MCF 10A (cell line): ENCODE measurements at places on chromosomes 7 and 10. TPM values are rescaled to one million over a fixed set of nuclear protein-coding genes. Genes with fewer than 3 reads are reported as not detected.

Gene FAM107B
- 32.1 and 41.3 TPM in 2 replicates for total RNA-seq

Gene FAM131B
- 0.19 and 0.25 TPM in 2 replicates for total RNA-seq

Gene DLX5
- total RNA-seq: not detected in 2 replicates

Gene NODAL
- total RNA-seq: not detected in 2 replicates

Gene POMZP3
- total RNA-seq: 8.9 and 10.6 TPM in 2 replicates

Gene SRI
- total RNA-seq: 80.0 and 110 TPM in 2 replicates

Gene INA
- not detected in 2 replicates for total RNA-seq

Gene AQP1
- total RNA-seq: 0.71 TPM in 1 of 2 replicates, not detected in the other

Gene COL26A1
- not detected in 2 replicates for total RNA-seq

Gene DOCK4
- total RNA-seq: 28.0 and 31.4 TPM in 2 replicates

Gene ADAM12
- total RNA-seq: 2.2 and 3.1 TPM in 2 replicates

Gene GARIN1A
- total RNA-seq: 2.3 and 5.9 TPM in 2 replicates

Gene LIPM
- total RNA-seq: not detected in 2 replicates

Gene CUL2
- total RNA-seq: 30.7 and 30.9 TPM in 2 replicates

Gene GIMAP4
- total RNA-seq: not detected in 2 replicates

Gene CPA4
- 1.8 and 4.3 TPM in 2 replicates for total RNA-seq

Gene WNT8B
- not detected in 2 replicates for total RNA-seq

Gene RBM20
- total RNA-seq: not detected in 2 replicates

Gene SEC31B
- total RNA-seq: 10.6 and 14.0 TPM in 2 replicates

Gene TRPV6
- 0.30 and 0.44 TPM in 2 replicates for total RNA-seq

Gene PDZD7
- total RNA-seq: 0.27 and 0.58 TPM in 2 replicates

Gene CPA2
- not detected in 2 replicates for total RNA-seq

Gene DENND2A
- total RNA-seq: 0.26 TPM in 1 of 2 replicates, not detected in the other

Gene CUEDC2
- total RNA-seq: 55.0 and 64.5 TPM in 2 replicates

Gene IFIT1B
- not detected in 2 replicates for total RNA-seq

Gene TBC1D12
- 5.4 and 5.9 TPM in 2 replicates for total RNA-seq

Gene KCNIP2
- total RNA-seq: 2.1 and 2.6 TPM in 2 replicates

Gene MAGI2
- 0.07 and 0.20 TPM in 2 replicates for total RNA-seq

Gene OGDHL
- 0.22 and 0.28 TPM in 2 replicates for total RNA-seq

Gene AKR1B15
- total RNA-seq: not detected in 2 replicates

Gene PAPOLB
- total RNA-seq: not detected in 2 replicates

Gene PLAC9
- total RNA-seq: 0.93 and 1.0 TPM in 2 replicates

Gene SFRP5
- not detected in 2 replicates for total RNA-seq

Gene GHRHR
- not detected in 2 replicates for total RNA-seq

Gene SLC35G1
- total RNA-seq: 3.2 and 4.9 TPM in 2 replicates

Gene LRRD1
- not detected in 2 replicates for total RNA-seq

Gene HECW1
- total RNA-seq: 0.27 TPM in 1 of 2 replicates, not detected in the other

Gene PDK4
- total RNA-seq: 1.2 and 1.3 TPM in 2 replicates

Gene HOXA2
- total RNA-seq: 1.2 and 1.4 TPM in 2 replicates

Gene CRHR2
- not detected in 2 replicates for total RNA-seq

Gene LIPJ
- not detected in 2 replicates for total RNA-seq

Gene TAS2R5
- total RNA-seq: 3.7 and 4.7 TPM in 2 replicates

Gene TRIM73
- 1.8 and 3.7 TPM in 2 replicates for total RNA-seq

Gene CPA5
- 0.42 TPM in 1 of 2 replicates, not detected in the other for total RNA-seq

Gene ARMH3
- 17.6 and 18.9 TPM in 2 replicates for total RNA-seq

Gene AOAH
- not detected in 2 replicates for total RNA-seq

Gene BAIAP2L1
- 60.2 and 60.7 TPM in 2 replicates for total RNA-seq

Gene EGR2
- total RNA-seq: 0.25 and 1.0 TPM in 2 replicates

Gene CHAT
- total RNA-seq: not detected in 2 replicates

Gene FFAR4
- not detected in 2 replicates for total RNA-seq

Gene CAV2
- total RNA-seq: 155 and 171 TPM in 2 replicates

Gene CTAGE8
- 0.96 and 2.6 TPM in 2 replicates for total RNA-seq

Gene ANKRD1
- total RNA-seq: 0.20 and 0.65 TPM in 2 replicates

Gene ZCCHC24
- total RNA-seq: 2.8 and 3.1 TPM in 2 replicates
